Activated T-helper 1 cell treated with Interleukin-2 at 50 U/mL for 16 hours (primary cell): ENCODE measurements at places on chromosomes 4 and X.

DNA sequence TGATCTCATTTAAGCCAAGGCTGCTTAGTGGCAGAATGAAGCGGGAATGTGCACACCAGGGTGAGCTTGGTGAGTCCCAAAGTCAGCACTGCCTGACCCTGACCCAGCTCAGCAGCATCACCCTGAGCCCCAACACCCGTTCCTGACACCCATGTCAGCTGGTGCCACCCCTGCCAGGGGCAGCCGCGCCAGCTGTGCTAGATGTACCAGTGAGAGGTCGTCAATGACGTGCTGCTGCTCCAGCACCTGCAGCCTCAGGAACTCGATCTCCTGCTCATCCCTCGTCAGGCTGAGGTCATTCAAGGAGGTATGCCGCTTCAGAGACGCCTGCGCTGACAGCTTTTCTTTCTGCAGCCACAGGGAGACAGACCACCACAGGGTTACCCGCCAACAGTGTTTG lies 61.7 kb upstream of the C4orf50 start:
- DNase-seq: no peak

GRCh38 chrX:10259716-10260115 lies 102.9 kb downstream of the CLCN4 start:
- no peak for DNase-seq

GRCh38 chrX:118347131-118347530 lies 1.2 kb downstream of the WDR44 start:
- no peak for DNase-seq

GRCh38 chr4:107006218-107006617 lies 29.9 kb downstream of the DKK2 start:
- no peak for DNase-seq

DNA sequence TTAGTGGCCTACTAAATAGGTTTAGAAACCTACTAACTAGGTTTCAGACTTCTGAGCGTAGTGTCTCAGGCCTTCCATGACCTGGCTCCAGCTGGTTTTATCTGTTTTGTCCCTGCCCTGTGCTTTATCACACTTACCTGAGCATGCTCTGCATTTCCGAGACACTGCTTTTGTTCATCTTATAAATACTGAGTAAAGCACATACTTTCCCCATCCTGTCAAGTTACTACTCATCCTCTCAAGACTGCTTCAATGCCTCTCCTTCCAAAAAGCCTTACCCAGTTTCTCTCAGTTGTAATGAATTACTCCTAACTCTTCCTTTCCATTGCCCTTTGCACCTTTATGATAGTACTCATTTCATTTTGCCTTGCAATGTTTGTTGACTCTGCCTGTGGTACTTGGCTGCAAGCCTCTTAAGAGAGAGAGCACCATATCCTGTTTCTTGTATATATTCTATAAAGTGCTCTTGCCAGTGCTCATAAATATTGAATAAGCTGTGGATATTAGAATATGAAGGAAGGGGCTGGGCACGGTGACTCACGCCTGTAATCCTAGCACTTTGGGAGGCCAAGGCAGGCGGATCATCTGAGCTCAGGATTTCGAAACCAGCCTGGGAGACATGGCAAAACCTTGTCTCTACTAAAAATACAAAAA lies 34.4 kb downstream of the SLAIN2 start:
- no peak for DNase-seq

DNA sequence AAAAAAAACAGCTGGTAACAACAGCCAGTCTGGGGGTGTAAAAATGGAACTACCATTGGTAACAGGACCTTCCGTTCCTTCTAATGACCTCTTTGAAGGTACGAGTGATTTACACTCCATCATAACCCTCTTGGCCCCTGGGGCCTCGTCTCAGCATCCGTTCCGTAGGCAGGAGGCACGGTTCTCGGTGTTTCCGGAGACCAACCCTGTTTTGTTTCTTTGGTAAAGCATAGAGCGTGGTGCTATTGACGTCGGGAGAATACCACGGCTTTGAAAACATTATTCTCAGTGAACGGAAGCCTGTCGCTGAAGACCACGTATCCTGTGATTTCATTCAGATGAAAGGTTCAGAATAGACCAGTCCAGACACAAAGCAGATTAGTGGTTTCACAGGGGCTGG lies 198.9 kb downstream of the ASMT start:
- DNase-seq: no peak

GRCh38 chr4:24956763-24957162 lies 43.9 kb upstream of the CCDC149 start:
- DNase-seq: no peak

DNA sequence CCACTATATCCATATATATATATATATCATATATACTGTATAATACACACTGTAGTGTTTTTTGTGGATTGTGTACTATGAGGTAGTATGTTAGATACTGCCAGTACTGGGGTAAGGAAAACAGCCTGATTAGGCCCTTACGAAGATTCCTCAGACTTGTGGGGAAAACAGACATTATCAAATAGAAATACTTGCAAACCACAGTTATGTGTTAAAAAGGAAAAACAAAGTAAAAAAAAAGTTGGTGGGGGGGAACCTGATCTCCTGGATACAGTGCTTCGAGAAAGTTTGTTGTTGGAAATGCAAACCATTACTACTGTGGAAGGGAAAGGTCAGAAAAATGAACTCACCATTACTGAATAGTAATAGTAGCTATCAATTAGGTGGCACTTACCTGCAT lies 53.0 kb downstream of the PKD2 start:
- no peak for DNase-seq

DNA sequence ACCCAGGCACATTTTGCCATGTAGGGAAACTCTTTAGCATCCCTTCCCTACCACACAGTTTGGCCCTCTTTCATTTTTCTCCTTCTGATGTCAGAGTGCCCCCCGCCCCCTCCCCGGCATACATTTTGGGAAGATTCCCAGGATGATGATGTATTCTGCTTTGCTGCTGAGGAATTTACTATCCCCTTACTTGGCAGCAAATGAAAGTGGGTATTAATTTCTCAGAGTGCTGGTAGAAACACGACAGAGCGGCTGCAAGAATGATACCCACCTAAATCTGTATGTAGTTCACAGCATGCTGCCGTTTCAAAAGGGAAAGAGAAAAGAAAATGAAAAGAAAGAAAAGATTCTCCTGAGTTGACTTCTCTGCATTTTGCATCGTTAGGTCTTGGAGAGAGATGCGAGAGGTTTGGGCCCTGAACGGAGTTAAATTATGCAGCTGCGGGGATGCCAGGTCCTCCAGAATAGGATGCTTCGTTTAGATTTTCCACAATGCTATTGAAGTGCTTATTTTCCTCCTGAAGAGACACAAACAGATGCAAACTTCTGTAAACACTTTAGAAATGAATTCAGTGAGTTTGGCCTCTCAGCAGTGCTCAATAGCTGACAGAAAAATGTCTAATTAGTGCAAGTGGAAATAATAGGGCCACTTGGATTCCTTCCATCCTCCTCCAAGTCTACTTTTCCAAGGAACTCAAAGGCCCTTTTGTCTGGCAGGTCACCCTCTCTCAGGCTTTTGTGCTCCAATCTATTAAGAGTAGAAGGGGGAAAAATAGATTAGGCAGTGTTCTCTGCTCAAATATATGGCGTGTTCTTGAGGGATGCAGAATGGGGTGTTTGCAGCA lies 106.2 kb downstream of the ALPK1 start:
- no peak for DNase-seq

GRCh38 chrX:104854188-104854587 lies 288.2 kb downstream of the IL1RAPL2 start:
- DNase-seq: no peak

DNA sequence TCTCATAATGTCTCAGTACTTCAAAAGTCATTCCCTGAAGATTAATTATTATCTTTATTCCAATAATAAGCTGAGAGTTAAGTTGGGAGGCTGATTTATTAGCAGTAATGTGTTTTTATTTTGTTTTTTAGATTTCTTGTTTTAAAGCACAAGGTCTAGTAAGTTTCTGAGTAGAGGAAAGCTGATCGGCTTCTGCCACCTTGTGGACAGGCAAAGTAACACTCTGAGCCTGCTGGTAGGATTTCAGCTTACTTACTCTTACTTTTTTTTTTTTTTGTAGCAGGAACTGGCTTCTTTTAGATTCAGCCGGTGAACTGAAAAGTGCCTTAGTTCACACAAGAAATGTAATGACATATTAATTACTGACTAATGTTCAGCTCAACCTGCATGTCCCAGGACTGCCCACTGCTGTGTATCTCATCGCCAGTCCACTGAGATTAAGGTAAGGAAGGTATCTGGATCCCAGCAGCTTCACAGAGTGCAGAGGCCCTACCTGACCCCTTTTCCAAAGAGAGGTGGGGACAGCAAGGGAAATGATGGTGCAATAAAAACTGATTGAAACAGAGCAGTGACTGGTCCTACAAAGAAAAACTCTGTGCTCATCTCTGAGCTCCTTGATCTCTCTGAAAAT lies 126.5 kb downstream of the ADGRA3 start:
- DNase-seq: no peak

DNA sequence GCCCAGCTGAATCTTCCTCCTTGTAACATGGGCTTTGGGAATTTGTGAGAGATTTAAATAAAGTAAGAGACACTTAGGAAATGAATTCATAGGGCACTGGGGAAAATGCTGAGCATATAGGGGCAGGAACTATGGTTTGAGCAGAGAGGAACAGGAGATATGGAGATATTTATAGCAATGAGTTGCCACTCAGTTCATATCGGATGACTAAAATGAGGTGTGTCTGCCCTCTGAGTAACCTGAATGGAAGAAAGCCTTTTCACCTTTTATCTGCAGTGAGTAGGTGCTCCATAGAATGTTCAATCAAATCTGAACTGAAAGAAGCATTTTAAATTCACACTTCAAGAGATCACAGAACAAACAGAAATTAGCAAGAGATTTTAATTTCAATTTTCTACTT lies 105.7 kb downstream of the CEP44 start:
- DNase-seq: no peak
